ENCODE measurements at places on chromosomes 3 and 15.
A peak's percentile ranks its signal among the peaks of the same experiment; 100 is the strongest.

- peak; percentile 93 for DNase-seq
These were observed 120.7 kb upstream of the WNT5A start for GRCh38 chr3:55607844-55608243.

DNA sequence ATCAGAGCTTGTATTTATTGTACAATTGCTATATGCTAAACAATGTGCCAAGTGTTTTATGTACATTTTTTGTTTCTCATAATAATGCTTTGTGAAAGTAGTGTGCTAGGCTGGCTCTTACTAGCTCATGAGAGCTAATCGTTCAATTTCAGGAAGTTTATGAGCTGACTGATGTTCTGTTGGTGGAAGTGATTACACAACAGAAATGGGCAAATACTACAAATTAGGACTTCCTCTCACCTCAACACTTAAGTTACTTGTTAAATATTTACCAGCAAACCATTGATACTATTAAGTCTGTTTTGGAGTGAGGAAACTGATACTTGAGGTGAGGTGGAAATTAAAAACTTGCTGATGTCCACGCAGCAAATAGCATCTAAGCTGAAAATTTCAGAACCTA lies 32.3 kb downstream of the SLC9C1 start:
- peak; percentile 53 for DNase-seq

- DNase-seq: no peak
These were observed 9.6 kb downstream of the SQOR start for GRCh38 chr15:45644437-45644836.

DNA sequence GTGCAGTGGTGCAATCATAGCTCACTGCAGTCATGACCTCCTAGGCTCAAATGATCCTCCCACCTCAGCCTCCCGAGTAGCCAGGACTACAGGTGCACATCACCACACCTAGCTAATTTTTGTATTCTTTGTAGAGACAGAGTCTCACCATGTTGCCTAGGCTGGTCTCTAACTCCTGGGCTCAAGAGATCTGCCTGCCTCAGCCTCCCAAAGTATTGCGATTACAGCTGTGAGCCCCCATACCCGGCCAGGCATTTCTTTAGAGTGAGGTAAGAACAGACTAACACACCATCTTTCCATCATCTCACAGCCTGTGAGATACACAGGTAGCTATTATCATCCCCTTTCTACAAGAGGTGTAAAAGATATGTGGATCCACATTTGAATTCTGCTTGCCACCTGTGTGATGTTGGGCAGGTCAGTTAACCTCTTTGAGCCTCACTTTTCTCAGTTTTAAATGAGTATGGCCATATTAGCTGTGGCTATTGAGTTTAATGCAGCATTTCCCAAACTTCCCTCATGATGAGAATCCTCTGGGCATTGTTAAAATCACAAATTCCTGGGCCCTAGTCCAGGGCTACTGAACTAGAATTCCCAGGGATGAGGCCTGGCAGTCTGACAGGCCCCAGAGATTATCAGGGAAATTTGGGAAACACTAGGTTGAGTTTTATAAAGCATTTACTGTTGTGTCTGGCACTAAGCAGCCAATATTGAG lies 46.0 kb downstream of the ANP32A start:
- DNase-seq: no peak

DNA sequence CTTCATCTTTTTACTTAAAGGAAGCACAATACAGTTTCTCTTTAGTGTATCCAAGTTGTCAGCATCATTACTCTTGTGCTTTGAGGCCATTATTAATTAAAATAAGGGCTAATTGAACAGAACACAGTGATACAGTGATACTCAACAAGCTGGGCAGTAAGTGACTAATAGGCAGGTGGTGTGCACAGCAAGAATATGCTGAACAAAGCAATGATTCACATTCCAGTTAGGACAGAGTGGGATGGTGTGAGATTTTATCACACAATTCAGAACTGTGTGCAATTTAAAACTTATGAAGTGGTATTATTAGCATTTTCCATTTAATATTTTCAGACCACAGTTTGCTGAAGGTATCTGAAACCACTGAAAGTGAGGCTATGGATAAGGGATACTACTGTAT lies 116.9 kb downstream of the PLOD2 start:
- DNase-seq: no peak

- no peak for DNase-seq
These were observed 449.1 kb downstream of the IL5RA start for GRCh38 chr3:2661078-2661477.

- peak; percentile 94 for DNase-seq
These were observed 61.3 kb downstream of the PPARG start for GRCh38 chr3:12349895-12350811.

DNA sequence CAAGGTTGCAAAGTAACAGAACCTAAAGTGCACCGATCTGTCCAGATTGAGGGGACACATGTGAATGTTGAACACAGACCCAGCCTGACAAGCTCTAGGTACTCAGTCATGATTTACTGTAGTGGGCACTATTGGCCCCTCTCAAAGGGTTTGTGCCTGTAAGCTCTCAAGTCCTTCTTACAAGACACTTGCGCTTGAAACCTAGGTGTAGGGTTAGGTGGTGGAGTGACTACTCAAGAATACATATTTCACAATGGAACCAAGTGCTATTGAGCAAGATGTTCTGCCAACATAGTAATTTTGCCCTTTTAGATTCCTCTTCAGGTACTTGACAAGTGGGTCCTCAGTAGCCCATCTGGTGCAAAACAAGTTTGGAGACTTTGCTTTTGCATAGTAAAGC lies 169.9 kb downstream of the AKAP13 start:
- DNase-seq: no peak
